ENCODE measurements at places on chromosomes 4 and X.

DNA sequence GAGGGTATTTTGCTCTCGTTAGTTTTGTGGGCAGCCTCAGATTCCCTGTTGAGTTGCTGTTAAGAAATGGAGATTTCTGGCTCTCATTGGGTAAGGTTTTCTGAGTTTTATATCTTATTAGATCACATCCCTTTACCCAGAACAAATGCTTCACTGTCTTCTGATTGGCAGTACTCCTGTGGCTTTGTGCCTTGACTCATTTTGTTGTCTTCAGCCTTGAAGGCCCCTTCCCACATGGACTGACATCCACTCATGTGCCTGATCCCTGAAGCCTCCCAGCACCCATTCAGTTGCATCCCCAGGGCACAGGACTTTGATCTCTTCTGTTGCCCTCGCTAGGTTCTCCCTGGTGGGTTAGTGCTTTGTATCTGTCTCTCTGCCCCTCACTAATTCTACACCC, 10.4 kb downstream of the MED28 start:
- DNase-seq = no peak

DNA sequence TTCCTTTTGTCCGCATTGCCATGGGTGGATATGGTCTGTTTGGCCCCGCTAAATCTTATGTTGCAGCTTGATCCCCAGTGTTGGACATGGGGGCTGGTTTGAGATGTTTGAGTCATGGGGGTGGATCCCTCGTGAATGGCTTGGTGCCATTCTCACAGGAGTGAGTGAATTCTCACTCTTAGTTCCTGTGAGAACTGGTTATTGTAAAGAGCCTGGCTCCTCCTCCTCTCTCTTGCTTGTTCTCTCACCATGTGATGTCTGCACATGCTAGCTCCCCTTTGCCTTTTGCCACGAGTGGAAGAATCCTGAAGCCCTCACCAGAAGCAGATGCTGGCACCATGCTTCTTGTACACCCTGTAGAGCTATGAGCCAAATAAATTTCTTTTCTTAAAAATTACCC, 22.6 kb upstream of the STBD1 start:
- DNase-seq = no peak

GRCh38 chr4:183337833-183338232, 15.6 kb upstream of the CLDN24 start:
- no peak for DNase-seq

GRCh38 chr4:103201253-103201652, 3.1 kb upstream of the CENPE start:
- DNase-seq = no peak

DNA sequence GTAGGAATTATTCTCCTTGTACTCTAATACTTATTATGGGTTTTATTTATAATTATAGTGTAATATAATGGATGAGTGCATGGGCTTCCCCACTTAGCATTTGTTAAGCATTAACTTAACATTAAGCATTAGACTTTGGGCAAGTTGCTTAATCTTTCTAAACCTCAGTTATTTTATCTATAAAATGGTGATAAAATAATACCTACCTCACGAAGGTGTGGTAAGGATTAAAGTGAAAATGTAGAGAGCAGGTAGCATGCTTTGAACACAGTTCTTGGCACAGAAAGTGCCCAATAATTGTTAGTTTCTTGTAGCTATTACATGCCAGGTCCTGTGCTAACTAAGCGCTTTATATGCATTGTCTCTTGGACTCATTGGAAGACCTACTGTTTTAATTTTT, 2.6 kb downstream of the MSMO1 start:
- DNase-seq = no peak

- DNase-seq = no peak
These were observed at the start of gene L1CAM for GRCh38 chrX:153885968-153886903. Gene L1CAM (minus strand): TSS chrX:153886173. CDS start chrX:153875836, 10,337 bp downstream.

DNA sequence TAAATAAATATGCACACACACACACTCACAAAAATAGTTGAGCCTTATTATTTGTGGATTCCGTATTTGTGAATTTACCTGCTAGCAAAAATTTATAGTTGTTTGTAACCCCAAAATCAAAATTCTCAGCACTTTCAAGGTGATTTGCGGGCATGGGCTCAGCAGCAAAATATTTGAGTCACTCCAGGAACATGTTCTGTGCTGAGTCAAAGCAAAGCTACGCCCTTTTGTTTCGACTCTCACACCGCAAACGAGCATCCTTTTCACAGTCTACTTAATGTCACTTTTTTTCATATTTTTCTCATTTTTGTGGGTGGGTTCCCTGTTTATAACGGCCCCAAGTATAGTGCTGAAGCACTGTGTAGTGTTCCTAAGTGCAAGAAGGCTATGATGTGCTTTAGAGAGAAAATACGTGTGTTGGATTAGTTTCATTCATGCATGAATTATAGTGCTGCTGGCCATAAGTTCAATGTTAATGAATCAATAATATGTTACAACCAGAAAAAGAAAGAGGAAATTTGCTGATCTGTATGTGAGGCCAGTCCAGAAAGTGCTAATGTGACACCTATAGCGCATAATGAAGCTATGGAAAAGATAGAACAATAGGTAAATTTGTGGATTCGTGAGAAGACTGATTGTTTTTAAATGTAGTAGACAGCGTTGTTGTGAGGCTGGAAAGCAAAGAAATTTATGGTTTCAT, 723.2 kb upstream of the AGA start:
- DNase-seq = no peak

GRCh38 chr4:108044951-108045686, 55.4 kb downstream of the HADH start:
- no peak for DNase-seq

- no peak for DNase-seq
These were observed 286.8 kb downstream of the USP46 start for GRCh38 chr4:52372269-52372668.

DNA sequence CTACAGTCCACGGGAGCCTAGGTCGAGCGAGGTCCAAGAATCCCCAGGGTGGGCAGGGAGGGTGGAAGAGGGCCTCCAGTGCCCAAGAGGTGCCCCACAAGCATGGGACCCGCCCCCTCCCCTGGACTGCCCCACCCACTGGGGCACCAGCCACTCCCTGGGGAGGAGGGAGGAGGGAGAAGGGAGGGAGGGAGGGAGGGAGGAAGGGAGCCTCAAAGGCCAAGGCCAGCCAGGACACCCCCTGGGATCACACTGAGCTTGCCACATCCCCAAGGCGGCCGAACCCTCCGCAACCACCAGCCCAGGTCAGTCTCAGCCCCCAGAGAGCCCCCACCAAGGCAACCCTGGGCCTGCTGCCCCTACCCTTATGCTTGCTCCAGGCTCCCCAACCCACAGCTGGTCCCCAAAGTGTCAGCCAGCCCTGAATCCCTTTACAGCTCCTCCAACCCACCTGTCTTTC, at the start of gene GATA1:
TSS of gene GATA1 (plus strand) at position 250 of the 460 bp plus-strand sequence. CDS start 4,520 bp downstream, outside the sequence.
- DNase-seq = no peak

DNA sequence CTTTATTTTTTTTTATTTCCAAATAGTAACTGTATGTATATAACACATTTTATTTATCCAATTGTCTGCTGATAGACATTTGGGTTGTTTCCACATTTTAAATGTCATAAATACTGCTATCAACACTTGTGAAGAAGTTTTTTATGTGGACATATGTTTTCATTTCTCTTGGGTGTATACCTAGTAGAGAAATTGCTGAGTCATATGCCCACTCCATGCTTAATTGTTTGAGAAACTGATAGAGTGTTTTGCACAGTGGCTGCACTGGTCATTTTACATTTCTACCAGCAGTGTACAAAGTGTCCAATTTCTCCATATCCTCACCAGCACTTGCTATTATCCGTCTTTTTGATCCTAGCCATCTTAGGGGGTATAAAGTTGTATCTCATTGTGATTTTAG, 567.8 kb downstream of the GBA3 start:
- no peak for DNase-seq

DNA sequence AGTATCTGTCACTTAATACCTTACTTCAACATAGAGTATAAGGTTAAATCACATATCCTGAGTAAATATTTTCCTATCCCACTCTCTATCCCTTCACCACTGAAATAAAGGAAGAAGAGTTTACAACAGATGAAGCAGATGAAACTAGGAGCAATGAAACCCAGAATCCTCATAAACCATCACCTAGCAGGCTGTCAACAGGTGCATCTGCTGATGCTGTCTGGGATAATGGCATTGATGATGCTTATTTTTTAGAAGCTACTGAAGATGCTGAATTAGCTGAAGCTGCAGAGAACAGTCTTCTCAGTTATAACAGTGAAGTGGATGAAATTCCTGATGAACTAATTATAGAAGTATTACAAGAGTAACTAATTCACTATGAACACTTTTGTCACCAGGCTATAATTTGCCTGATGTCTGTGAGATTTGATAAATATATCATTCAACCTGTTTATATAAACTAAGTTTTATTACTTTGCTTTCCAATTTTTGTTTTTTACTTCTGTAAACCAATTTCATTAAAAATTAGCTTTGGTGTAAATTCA, 39.4 kb downstream of the CENPU start:
- no peak for DNase-seq

GRCh38 chr4:85591406-85592098, 116.6 kb downstream of the ARHGAP24 start:
- DNase-seq = no peak

DNA sequence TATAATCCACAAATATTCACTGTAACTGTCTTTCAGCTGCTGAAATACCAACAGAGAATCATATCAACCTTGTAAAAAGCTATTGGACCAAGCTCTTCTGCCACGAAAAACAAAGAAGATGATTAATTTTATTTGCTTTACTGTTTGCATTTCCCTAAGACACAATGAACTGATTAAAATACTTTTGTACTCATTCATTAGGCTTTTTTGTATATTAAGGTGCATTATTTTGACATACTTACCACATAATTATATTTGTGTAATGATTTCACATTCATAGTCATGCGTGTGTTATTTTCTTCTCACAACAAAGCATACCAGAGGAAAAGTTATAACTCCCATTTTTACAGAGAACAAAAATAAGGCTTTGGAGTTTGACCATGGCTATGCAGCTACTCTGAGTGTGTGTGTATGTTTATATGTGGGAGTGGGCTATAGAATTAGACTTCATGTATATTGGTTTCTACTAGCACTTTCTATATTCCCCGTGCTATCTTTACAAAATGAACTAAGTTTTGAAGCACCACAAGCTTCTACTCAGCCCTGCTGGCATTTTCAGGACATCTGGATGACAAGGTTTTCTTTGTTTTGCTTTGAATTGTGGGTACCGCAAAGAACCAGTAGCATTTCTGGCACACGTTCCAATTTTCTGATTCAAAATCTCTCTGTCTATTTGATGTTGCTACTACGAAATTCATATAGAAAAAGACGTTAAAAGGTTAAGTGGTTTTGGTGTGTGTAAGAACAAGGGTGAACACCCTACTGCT, 11.0 kb upstream of the FGF5 start:
- DNase-seq = no peak

DNA sequence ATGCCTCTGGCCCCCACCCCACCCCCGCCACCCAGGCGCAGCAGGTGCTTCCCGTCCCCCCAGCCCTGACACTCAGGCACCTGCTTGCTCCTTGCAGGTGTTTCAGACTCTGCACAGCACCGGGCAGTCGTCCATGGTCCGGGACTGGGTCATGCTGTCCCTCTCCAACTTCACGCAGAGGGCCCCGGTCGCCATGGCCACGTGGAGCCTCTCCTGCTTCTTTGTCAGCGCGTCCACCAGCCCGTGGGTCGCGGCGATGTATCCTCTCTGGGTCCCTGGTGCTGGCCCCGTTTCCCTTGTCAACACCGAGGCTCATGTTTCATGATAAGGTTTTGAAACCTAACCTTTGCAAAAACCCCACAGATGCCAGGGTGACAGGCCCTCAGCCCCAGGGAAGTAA, 10.2 kb upstream of the MSANTD1 start:
- no peak for DNase-seq

GRCh38 chr4:83490876-83491450, 6.1 kb upstream of the ABRAXAS1 start:
- DNase-seq = no peak

- no peak for DNase-seq
These were observed 204.7 kb downstream of the SLIT2 start for GRCh38 chr4:20456407-20456806.

GRCh38 chrX:51860679-51861078, 32.7 kb upstream of the MAGED1 start:
- DNase-seq = no peak

GRCh38 chrX:10083809-10084208, 73.0 kb upstream of the CLCN4 start:
- DNase-seq = no peak
